AG04450 (cell line): ENCODE measurements at places on chromosomes 13 and 19.
A peak's percentile ranks its signal among the peaks of the same experiment; 100 is the strongest.

DNA sequence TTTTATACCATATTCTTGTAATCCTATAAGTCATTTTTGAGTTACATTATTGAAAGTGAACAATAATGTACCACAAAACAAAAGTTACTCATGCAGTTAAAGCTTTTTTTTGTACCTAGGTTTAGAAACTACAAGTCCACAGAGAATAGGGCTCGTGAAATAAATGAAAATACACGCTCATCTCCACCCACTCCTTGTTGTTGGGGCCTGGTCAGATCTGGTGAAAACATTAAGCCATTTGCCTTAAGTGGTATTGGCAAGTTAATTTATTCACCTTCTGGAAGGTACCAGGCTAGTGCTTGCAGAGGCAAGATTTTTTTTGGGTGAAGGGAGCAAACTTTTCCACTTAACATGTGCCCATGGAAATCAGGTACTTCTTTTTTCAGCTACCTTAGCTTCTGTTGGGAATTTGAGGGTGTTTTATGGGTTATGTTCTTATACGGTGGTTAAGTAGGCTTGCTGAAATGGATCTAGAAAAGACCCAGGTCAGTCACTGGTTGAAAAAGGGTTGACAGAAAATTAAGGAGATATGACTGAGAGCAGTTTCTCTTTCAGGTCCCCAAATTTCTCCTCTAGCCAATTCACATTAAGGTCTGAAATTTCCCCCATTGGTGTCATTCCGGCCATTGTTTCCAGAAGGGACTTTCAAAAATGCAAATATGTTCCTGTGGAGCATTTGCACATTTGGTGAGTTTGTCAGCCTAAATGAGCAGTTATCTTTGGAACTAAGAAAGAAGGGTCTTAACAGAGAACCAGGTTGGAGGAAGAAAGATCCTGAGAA is 143.3 kb downstream of the KCNRG start:
- DNase-seq, result no peak

DNA sequence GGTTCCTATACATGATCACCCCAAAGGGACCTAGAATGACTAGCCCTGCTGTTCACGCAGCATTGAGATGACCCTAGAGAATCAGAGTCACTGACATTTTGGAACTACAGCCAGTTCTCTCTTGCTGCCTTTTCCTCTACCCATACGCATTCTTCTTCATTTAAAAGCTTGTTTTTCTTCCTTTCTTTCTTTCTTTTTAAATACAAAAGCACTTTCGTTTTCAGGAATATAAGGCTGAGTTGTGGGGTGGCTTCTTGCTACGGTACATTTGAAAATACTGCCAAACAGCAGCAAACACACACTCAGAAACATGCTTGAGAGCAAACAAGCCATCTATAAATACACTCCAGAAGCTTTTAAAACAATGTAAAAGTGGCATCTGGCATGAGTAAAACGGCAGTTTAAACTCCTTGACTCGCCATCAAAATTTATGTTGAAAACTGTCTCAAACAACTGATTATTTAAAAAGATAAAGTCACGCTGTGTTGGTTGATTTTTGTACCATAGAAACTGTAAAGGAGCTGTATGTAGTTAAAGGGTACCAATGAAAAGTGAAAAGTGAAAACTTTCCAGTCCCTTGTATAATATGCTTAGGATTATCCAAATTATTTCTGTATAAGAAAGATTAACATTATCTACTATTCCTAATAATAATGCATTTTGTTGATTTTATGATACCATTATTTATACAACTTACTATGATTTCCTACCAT is 95.6 kb downstream of the PCDH9 start:
- no peak for DNase-seq

DNA sequence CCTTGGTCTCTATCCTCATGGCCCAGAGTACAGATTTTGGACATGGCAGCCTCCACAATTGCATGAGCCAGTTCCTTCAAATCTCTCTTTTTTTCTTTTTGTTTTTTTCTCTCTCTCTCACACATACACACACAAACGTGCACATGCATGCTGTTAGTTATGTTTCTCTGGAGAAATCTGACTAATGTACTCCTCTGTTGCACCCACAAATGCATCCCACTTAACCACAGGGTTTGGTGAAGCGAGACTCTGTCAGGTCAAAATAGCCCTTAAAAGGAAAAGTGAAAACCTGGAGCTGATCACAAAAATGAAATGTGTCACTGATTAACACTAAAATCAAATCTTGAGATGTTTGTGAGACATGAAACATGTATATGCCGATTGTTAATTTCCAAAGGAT is 374.6 kb upstream of the ARGLU1 start:
- DNase-seq, result no peak

DNA sequence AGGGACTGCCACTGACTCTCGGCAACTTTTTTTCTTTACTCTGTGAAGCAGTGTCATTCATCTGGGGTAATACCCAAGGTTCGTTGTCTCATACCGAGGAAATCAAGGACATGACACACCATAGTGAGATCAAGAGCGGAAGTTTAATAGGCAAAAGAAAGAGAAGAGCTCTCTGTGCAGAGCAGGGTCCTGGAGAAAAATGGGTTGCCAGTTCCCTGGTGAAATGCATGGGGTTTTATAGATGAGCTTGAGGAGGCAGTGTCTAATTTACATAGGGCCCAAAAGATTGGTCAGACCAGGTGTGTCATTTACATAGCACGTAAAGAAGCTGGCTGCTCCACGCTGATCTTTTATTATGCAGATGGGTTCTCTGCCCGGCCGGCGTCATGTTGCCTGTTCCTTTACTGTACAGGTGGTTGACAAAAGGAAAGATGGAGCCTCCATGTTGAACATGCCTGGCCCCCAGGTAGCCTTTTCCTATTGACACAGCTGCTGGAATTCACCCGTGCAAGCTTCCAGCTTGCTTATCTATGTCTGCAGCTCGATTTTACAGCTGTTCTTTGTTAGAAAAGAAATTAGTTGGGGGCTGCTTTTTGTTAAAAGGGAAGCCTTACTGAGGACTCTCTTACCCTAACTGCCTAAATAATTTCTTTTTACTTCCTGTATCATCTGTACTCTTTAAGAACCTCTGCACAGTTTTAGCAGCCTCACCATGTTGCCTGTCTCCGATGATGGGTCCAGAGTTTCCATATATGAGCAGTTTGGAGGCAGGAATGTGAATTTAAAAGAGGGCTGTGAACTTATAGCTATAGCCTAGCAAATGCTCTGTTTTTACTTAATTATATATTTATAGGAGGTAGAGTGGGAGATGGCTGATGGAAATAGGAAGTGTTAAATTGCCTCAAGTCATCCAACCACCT is 98.0 kb upstream of the DIAPH3 start:
- no peak for DNase-seq

- no peak for DNase-seq
Measured at GRCh38 chr19:17755977-17756670, 4.8 kb downstream of the FCHO1 start.

- no peak for DNase-seq
Measured at GRCh38 chr19:18291590-18292461, 10.4 kb upstream of the JUND start.

DNA sequence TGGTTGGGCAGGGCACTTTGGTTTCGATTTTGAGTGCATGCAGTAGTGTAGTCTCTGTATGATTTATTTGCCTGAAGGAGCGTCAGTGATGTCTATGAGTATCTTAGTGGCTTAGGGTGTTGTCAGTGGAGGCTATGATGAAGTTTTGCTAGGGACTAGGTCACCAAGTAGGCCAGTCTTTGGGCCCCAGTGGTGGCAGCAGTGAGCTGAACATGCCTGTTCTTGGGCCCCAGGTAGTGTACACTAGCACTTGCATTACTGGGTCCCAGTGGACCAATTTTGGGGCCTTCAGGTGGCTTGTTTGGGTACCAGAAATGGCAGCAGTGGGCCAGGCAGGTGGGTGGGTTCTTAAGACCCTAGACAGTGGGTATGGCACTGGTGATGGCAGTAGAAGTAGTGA is 598.7 kb upstream of the SPRY2 start:
- no peak for DNase-seq

GRCh38 chr13:99834246-99834645 is 137.3 kb downstream of the ZIC5 start:
- DNase-seq, result no peak

GRCh38 chr19:39078436-39079200 is 5.5 kb upstream of the ACP7 start:
- DNase-seq, result peak; percentile 80

- DNase-seq, result no peak
Measured at GRCh38 chr13:19795956-19796355, 13.2 kb upstream of the PSPC1 start.

GRCh38 chr13:114155320-114155719 is 22.9 kb upstream of the RASA3 start:
- DNase-seq, result no peak

DNA sequence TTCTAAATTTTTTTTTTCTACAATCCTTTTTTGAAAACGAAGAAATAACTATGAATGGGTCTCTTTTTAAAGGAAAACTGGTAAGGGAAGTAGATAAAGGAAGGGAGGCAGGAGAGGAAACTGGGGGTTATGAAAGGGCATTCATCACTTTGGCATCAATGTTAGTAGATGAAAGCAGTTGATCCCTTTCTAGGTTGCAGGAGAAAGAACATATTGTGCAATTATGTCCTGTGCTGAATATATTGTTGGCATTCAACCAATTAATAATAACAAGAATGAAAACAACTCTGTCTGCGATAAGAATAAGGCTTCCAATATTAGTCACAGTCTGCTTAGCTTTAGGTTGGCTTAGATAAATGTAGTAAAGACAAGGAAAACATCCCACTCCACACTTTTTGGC is 796.8 kb upstream of the KLHL1 start:
- DNase-seq, result no peak

DNA sequence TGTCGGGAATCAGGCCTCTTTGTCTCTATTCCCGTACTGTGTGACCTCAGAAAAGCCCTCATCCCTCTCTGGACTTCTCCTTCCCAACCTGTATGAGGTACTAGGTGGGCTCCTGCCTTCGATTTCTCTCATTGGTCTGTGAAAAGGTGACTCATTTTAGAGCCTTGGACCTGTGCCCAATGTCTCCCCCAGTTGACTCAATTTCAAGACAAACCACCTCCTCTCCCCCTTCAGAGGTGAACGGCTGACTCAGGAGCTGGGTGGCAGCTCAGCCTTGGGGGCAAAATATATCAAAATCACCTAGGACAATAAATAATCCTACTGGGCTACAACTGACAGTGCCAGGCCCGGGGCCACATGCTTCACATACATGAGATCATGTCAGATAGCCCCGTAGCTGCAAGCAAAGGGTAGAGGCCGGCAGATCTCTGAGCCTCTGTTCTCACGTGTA is 630 bp downstream of the COQ8B start:
- DNase-seq, result peak; percentile 6

- DNase-seq, result no peak
Measured at GRCh38 chr13:109595471-109595870, 190.9 kb downstream of the IRS2 start.

- no peak for DNase-seq
Measured at GRCh38 chr13:39895254-39895653, 239.8 kb downstream of the COG6 start.

DNA sequence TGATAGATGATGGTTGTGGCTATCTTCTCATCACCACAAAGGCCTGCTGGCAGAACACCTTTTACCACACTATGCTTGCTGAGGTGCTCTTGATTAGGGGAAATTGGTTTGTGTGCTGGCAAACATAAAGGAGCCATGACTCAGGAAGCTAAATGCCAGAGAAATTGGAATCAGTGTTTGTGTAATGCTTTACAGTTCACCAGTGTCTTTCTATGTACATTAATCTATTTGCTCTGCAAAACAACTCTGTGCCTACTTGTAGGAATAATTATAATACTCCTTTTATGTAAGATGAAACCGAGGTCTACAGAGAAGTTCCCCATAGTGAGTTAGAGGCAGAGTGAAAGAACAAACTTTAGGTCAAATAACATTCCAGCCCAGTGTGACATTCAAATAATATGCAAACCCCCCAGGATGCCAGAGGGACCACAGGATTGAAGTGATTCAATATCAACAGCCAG is 390.5 kb upstream of the HTR2A start:
- DNase-seq, result peak; percentile 29

DNA sequence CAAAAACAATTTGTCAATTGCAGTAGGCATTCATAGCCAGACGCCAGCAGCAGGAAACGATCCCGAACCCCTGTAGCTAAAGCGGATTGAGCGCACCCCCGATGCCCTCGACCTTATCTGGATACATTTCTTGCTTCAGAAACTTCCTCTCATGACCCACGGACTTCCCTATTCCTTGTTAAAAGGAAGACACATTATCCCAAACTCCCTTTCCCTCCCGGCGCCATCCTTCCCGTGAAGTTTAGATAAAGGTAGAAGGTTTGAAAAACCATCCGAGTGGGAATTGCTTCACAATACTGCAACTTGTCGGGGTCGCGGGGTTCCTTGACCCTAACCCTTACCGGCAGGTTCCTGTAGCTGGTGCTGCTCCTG is 977 bp downstream of the PCDH20 start:
- DNase-seq, result no peak

DNA sequence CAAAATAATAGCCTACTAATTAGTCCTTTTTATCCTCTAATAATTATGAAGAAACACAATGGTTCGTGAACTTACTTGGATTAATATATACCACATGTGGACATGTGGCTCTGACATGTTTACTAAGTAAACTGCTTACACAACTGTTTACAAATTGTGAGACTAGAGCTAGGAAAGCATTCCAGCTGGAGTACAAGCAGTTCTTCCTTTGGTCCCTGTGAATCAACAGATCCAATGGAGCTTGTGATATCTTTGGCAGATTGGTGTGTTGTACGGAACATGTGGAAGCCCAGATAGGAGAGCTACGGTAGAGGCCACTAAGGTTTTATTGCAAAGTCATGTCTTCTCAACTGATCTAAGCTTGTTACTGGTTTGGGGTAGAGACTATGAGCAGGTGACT is 145.5 kb upstream of the SPRY2 start:
- DNase-seq, result no peak

- DNase-seq, result no peak
Measured at GRCh38 chr19:5803441-5803751, 1.5 kb upstream of the NRTN start.

DNA sequence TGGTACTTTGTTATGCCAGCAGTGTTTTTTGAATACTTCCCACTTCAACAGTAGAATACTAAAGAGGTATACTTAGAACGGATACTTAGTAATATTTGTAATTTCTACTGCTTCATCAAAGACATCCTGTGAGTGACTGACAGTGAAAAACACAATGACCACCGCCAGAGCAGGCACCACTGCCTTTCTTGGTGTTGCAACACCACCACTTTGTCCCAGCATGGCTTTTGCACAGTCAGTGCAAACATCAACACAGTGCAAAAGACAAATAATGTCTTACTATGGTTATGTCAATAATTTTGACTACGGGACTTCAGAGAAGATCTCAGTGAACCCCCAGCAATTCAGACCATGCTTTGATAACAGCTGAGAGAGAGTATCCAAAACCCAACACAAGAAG is 220.5 kb downstream of the RBM26 start:
- DNase-seq, result no peak
